COLO829 (cell line): ENCODE measurements at places on chromosomes 2 and 18.

DNA sequence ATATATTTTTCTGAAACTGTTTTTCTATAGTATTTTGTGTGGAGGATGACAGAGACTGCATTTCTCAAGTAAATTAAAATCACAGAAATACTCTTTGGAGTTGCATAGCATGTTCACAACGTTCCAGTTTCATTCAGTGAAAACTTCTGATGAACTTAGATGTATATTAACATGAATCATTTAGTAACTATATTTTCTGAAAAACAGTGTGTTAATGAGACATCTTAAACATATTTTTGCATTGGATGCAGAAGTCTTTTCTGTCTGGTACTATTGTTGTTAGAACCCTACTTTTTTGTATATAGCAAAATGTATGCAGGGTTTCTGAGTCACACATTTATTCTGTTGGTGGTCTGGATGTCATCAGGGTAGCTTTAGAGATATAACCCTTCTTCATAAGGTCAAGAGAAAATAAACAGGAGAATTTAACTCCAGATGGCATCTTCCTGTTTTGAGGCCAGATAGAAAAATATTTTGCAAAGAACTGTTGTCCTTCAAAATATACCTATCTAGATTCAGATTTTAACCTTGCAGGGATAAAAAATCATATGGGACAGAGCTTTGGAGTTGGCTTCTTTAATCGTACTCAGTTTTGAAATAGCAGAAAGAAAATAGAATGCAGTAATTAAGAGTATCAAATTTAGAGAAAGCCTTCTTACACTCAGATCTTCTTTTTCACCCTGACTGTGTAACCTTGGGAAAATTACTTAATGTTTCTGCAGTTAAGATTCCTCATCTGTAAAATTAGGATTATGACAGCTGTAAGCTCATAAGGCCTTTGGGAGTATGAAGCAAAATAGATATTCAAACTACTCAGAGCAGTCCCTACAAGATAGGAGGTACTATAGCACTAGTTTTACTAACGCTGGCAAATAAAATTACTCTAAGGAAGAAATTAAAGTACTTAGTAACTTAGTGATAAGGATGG is 5.3 kb downstream of the COL3A1 start:
- no peak for DNase-seq

GRCh38 chr2:71896385-71897136 is 251.1 kb downstream of the CYP26B1 start:
- DNase-seq: no peak

DNA sequence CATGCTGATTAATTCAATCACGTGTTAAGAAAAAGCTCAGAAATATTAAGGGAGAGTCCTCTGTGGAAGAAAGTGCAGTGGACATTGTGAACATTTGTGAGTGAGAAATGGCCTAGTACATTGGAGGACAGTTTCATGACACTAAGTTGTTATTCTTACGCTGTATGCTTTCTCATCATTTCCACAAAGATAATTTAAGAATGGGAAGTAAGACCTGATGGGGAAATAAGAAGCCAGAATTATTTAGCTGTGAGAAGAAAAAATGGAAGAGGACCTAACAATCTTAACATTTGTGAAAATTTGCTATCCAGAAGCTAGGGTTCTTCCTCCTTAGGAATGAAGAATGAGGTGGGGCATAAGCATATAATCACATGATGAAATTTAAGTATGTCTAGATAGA is 15.2 kb upstream of the RAPH1 start:
- DNase-seq: no peak

DNA sequence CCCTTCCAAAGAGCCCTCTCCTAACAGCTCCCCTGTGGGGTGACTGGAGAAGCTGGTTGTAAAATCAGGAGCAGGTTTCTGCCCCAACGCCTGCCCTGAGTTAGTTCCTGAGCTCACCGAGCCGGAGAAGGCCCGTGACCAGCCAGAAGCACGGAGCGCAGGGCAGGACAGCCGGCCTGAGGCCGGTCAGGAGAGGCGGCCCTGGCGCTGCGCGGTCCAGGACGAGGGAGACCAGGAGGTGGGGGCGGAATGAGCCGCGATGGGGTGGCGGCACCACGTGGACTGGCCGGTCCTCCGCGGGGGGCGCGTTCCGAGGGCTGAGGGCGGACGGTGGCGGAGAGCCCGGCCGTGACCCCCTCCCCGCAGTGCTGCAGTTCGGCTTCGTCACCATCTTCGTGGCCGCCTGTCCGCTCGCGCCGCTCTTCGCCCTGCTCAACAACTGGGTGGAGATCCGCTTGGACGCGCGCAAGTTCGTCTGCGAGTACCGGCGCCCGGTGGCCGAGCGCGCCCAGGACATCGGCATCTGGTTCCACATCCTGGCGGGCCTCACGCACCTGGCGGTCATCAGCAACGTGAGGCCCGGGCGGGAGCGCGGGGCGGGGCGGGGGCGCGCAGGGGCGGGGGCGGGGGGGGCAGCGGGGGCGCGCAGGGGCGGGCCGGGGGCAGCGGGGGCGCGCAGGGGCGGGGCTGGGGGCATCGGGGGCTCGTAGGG is 29.0 kb downstream of the ANO7 start:
- peak; percentile 56 for DNase-seq

DNA sequence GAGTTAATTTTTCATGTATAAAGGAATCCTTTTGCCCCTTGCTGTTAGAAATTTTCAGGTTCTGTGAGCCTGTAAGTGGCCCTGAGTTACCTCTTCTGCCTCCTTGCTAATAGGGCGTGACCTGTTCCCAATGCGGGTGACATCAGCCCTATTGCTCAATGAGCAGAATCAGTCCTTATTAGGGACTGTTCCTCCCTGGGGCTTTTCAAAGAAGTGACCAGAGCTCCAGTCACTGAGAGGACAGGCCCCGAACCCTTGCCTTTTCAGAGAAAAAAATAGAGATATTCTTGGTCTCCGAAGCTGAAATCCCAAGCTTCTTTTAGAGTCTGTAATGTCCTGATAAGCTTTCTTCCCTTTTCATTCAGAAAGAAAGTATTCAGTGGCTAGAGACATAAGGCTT is 8.2 kb upstream of the APOB start:
- no peak for DNase-seq

DNA sequence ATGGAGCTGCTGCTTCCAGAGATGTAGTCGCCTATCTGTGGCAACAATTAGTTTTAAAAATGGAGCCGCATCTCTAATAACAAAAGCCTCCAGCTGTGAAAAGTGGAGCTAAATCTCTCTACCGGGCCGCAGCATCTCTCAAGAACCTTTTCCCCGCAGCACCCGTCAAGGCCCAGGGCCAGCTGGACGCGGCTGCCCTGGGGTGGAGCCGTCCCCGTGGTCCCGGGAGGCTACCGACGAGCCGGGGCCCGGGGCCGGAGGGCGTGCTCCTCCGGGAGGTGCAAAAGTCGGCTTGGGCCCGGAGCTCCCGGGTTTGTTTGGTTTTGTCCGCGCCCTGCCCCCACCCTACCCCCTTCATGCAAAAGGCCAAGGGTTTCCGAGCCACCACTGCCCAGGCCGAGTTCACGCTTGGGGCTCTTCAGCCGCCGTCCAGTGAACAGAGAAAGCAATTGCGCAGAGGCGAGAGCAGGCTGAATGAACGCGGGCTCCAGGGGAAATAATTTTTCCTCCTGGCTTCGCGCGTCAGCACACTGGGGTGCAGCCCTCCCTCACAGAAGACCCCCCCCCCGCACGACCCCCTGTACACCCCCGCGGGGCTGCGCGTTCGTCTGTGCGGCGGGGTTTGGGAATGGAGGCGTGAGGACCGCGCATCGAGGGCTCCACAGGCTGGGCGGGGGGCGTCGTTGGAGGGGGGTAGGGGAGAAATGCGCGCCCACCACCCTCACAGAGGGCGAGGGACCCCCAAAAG is 557 bp upstream of the GREB1L start:
- DNase-seq: no peak
